Immature natural killer cell (primary cell): ENCODE measurements at places on chromosomes 6 and 20. TPM values are rescaled to one million over a fixed set of nuclear protein-coding genes. Genes with fewer than 3 reads are reported as not detected.

- H3K27ac ChIP-seq = no peak overlapping the region
- H3K36me3 ChIP-seq = no peaks in the 10 kb centered on the region
- no peak for DNase-seq
- H3K4me3 ChIP-seq = no peak overlapping the region
Observed at GRCh38 chr6:74731204-74731603, 474.6 kb downstream of the COL12A1 start.

GRCh38 chr20:22800129-22800528 lies 215.8 kb upstream of the FOXA2 start:
- peaks cover 13% of the 10 kb centered on the region for H3K27me3 ChIP-seq
- no peak overlapping the region for H3K4me3 ChIP-seq
- no peaks in the 10 kb centered on the region for H3K36me3 ChIP-seq

DNA sequence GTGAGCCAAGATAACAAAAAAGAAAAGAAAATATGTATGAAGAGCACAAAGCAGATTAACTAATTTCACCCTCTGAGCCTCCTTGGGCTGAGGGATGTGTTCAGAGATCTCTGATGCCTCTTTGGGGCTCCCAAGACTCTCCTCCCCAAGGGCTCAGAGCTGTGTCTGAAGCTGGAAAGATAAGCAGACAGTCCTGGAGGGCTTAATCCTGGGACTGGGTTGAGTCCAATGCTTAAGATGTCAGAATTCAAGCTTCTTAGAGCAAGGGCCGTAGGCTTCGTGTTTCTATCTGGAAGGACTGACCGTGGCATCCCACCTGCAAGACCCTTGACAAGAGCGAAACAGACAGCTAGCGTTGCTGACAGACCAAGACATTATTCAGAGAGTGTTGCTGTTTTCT lies 229.0 kb downstream of the ZMYND8 start:
- H3K27me3 ChIP-seq = no peaks in the 10 kb centered on the region
- no peak for DNase-seq
- H3K4me3 ChIP-seq = no peak overlapping the region
- no peaks in the 10 kb centered on the region for H3K4me1 ChIP-seq
- H3K36me3 ChIP-seq = no peaks in the 10 kb centered on the region

- no peak overlapping the region for H3K4me3 ChIP-seq
- H3K4me1 ChIP-seq = no peaks in the 10 kb centered on the region
- peaks cover 1% of the 10 kb centered on the region for H3K27me3 ChIP-seq
Observed at GRCh38 chr6:87806635-87807034, 104.6 kb upstream of the AKIRIN2 start.

DNA sequence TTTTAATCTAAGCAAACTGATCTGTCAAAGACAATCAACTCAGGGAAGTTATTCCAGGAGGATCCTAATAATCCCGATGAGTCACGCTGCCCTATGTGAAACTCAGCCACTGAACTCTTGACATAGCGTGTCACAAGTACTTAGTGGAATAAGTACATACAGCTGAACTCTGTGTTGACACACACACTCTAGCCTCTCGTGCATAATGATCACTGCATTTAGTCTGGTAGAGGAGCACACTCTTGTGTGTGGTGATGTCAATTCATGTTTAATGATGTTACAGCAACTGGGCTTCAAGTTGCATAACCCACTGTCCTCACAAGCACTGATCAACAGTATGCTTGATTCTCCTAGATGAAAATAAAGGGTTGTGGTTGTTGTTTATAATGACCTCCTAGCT lies 148.3 kb downstream of the HACE1 start:
- H3K27ac ChIP-seq = no peak overlapping the region
- no peak overlapping the region for H3K4me3 ChIP-seq
- DNase-seq = no peak
- H3K36me3 ChIP-seq = peaks cover 5% of the 10 kb centered on the region

DNA sequence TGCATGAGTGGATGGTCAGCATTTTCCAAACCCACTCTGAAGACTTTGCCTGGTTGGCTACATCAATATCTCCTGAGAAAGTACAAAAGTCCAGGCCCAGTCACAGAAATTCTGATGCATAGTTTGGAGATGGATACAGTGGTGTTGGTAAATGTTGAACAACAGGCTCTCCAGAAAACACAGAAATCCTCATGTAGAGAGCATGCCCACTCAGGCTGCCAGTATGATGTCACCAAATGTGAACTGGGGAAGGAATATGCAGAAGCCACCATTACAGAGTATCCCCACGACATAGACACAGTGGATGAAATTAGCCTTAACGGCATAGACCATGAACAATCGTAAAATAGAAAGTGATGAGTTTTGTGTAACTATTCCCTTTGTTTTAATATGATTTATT lies 97.1 kb upstream of the NXT1 start:
- H3K4me3 ChIP-seq = no peak overlapping the region
- no peak for DNase-seq
- H3K4me1 ChIP-seq = no peaks in the 10 kb centered on the region
- H3K27me3 ChIP-seq = no peaks in the 10 kb centered on the region
- H3K36me3 ChIP-seq = no peaks in the 10 kb centered on the region

DNA sequence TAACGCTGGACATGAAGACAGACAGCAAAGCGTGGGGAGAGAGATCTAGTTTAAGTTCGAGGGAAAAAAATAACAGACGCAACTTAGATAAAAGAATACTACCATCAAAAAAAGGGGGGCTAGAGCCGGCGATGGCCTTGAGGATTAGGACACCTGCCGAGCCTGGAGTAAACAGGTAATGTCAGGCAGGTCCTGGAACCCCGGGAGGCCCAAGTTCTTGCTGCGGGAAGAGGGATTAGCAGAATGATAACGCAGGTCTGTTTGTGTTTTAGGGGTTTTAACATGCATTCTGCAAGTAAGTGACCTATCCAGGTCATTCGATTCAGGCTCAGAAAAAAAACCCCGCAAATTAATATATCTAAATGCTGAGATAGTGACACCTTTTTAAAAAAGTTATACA lies 754 bp upstream of the TMEM170B start:
- peak overlapping the region; percentile 79 for H3K27ac ChIP-seq
- H3K36me3 ChIP-seq = no peaks in the 10 kb centered on the region
- peaks cover 5% of the 10 kb centered on the region for H3K27me3 ChIP-seq

GRCh38 chr20:33412484-33412838 lies 11.1 kb upstream of the CDK5RAP1 start:
- no peak for DNase-seq
- no peaks in the 10 kb centered on the region for H3K36me3 ChIP-seq
- H3K27me3 ChIP-seq = no peaks in the 10 kb centered on the region
- no peak overlapping the region for H3K4me3 ChIP-seq
- H3K27ac ChIP-seq = no peak overlapping the region

DNA sequence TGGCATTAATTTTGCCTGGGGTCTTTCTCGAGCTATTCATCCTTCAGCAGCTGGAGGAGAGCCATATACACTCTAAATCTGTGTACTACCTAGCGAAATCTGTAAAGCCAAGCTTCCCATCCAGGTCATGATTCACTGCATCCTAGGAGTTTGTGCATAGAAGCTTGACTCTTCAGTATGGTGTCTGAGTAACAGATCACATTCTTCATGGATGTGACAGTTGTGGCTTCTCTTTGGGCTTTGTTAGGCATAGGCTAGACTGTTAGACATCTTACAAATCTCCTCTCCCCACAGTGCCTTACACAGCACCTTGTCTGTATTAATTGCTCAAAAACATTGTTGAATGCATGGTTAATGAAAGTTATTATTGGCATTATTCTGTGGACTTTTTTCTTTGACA lies 177.0 kb downstream of the EYA4 start:
- no peak for DNase-seq
- no peak overlapping the region for H3K4me3 ChIP-seq
- no peak overlapping the region for H3K27ac ChIP-seq
- peaks cover 1% of the 10 kb centered on the region for H3K27me3 ChIP-seq
- no peaks in the 10 kb centered on the region for H3K4me1 ChIP-seq

DNA sequence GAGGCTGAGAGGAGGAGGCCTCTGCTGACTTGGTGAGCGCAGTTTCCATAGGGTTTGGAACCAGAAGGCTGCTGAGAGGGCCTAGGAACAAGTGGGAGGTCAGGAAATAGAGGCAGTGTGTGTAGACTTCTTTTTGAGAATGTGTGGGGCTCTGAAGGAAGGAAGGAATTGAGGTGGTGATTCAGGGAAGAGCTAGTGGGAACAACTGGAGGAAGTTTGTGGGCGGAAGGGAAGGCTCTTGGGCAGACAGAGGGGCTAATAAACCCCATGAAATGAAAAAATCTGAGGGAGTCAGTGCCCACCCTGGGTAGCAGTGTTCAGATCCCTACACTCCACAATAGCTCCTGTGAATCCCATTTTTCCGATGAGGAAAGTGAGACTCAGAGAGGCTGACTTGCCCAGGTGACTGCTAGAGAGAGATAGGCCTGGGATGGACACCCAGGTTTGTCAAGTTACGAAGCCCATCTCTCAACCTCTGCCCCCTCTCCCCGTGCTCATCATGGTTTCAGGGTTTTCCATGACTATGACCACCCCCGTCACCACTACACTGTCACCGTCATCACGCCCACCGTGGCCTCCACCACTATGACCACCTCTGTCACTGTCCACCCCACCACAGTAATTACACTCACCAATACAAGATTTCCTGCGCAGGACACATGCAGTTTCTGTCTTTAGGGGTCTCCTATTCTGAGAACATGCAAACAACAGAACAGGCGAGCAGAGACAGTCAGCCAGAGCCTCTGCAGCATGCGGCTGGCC lies 106.4 kb downstream of the MRPL14 start:
- H3K27ac ChIP-seq = no peak overlapping the region
- no peak overlapping the region for H3K4me3 ChIP-seq
- H3K4me1 ChIP-seq = no peaks in the 10 kb centered on the region
- DNase-seq = no peak
- H3K27me3 ChIP-seq = no peaks in the 10 kb centered on the region

DNA sequence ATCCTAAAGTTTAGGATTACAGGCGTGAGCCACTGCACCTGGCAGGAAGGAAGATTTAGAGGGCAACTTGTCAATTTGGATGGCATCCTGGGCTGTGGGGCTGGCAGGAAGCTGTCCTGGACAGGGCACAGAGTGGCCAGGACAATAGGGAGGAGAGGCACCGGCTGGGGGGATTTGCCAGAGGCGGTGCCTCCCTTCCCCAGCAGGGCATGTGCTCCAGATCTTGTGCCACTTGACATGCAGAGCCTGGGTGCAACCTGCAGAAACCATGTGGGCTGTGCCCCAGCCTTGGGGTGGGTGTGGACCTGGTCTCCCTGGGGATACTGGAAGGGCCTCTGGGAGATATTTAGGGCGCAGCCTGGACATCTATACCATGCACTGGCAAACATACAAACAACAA lies 58.6 kb upstream of the EEF1A1 start:
- no peak for DNase-seq
- H3K4me1 ChIP-seq = peaks cover 26% of the 10 kb centered on the region
- H3K27me3 ChIP-seq = no peaks in the 10 kb centered on the region
- H3K27ac ChIP-seq = peak overlapping the region; percentile 96
- H3K4me3 ChIP-seq = no peak overlapping the region

GRCh38 chr6:148329596-148330381 lies 12.8 kb upstream of the SASH1 start:
- no peak overlapping the region for H3K27ac ChIP-seq
- DNase-seq = no peak
- H3K36me3 ChIP-seq = no peaks in the 10 kb centered on the region
- no peak overlapping the region for H3K4me3 ChIP-seq

DNA sequence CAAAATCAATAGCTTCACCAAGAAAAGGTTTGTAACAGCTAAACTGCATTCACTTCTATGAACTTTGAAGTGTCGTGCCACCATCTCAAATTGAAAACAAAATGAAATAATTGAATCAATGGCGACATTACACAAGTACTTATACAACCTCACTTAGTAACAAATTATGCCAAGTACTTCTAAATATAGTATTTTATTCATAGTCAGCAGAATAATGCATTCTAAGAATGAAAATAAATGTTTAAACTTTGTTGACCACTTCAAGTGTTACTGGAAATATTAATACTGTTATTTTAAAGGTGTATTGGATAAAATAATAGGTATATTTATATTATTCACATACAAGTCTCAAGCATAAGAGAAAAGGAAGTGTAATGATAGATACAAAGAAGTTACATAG lies 280.1 kb upstream of the HTR1E start:
- no peak overlapping the region for H3K27ac ChIP-seq
- H3K4me3 ChIP-seq = no peak overlapping the region
- H3K27me3 ChIP-seq = peaks cover 4% of the 10 kb centered on the region
- H3K4me1 ChIP-seq = no peaks in the 10 kb centered on the region
- no peak for DNase-seq

GRCh38 chr20:11851646-11852045 lies 66.0 kb upstream of the BTBD3 start:
- no peak overlapping the region for H3K4me3 ChIP-seq
- no peak overlapping the region for H3K27ac ChIP-seq
- no peaks in the 10 kb centered on the region for H3K36me3 ChIP-seq
- H3K27me3 ChIP-seq = peaks cover 3% of the 10 kb centered on the region
- no peak for DNase-seq
- no peaks in the 10 kb centered on the region for H3K4me1 ChIP-seq

- H3K4me1 ChIP-seq = peaks cover 99% of the 10 kb centered on the region
- peak overlapping the region; percentile 71 for H3K27ac ChIP-seq
- peaks cover 50% of the 10 kb centered on the region for H3K36me3 ChIP-seq
- no peaks in the 10 kb centered on the region for H3K27me3 ChIP-seq
- H3K4me3 ChIP-seq = no peak overlapping the region
Observed at GRCh38 chr6:24879351-24879750, 56.4 kb downstream of the RIPOR2 start.

GRCh38 chr6:74415056-74415455 lies 719.1 kb downstream of the CD109 start:
- no peak overlapping the region for H3K4me3 ChIP-seq
- no peaks in the 10 kb centered on the region for H3K4me1 ChIP-seq
- H3K27me3 ChIP-seq = no peaks in the 10 kb centered on the region
- H3K36me3 ChIP-seq = no peaks in the 10 kb centered on the region

DNA sequence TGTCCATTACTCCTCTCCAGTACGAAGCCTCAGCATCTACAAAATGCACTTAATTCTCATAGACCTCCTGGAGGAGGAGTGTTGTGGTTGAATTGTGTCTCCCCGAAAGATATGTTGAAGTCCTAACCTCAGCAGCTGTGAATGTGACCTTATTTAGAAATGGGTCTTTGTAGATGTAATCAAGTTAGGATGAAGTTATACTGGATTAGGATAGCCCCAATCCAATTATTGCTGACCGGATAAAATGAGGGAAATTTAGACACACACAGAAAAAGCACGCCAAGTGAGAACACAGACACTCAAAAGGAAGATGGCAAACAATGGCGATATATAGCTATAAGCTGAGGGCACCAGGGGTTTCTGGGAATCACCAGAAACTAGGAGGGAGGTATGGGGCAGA lies 64.2 kb upstream of the FAM184A start:
- no peaks in the 10 kb centered on the region for H3K36me3 ChIP-seq
- H3K27ac ChIP-seq = peak overlapping the region; percentile 3
- no peaks in the 10 kb centered on the region for H3K27me3 ChIP-seq
- no peak overlapping the region for H3K4me3 ChIP-seq
- H3K4me1 ChIP-seq = peaks cover 40% of the 10 kb centered on the region

The WFDC10B gene
- polyA plus RNA-seq = not detected

The ERVFRD-1 gene
- polyA plus RNA-seq = not detected

The TMEM244 gene
- polyA plus RNA-seq = 0.76 TPM

The OR12D3 gene
- polyA plus RNA-seq = not detected

The ZNF184 gene
- polyA plus RNA-seq = 5.4 TPM

The NKAPL gene
- not detected for polyA plus RNA-seq

The GPSM3 gene
- 82.2 TPM for polyA plus RNA-seq
